NCI-H460 (cell line): ENCODE measurements at places on chromosomes 2 and 18.
A peak's percentile ranks its signal among the peaks of the same experiment; 100 is the strongest.

- no peak for DNase-seq
These were observed 390.2 kb upstream of the NXPH2 start for GRCh38 chr2:139170406-139170805.

DNA sequence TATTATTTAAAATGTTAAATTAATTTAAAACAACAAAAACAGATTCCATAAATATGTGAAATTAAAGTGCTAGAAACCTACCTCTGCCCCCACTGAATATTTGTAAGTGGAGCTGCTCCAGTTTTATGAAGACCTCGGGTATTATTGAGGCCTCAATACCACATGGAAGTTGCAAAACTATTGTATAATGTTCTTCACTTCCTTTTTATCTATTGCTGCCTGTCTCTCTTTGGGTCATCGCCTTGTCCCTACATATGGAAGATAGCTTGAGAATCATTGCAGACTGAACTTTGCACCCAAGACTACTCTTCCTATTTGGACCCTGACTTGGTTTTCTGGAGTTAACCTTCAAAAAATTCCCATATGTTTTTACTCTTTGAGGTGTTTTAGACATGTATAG lies 212.1 kb upstream of the NETO1 start:
- DNase-seq, result no peak

DNA sequence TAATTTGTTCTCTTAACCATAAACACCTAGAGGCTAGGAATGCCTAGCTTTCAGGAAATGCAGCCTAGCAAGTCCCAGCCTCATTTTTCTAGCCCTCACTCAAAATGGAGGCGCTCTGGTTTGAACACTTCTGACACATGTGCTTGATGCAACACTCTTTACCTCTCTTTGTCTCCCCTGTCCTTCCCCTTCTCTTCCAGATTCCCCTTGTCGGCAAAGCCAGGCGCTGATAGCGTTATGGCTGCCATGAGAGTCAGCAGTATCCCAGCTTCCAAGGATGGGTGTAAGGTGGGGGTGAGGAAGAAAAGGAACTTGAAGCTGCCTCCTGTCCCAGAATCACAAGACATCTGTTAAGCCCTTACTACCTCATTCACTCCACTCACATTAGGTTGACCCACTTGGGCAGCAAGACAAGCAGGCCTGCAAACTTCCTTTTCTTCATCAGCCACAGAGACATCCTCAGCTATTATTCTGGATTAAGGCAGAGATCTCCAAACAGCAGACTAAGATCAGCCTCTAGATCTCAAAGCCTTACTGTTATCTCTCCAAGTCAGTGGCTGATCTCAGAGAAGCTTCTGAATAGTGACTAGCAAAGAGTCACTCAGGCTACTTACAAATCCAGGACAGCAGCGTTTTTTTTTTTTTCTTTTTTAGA lies 1.9 kb upstream of the ST3GAL5 start:
- DNase-seq, result no peak

DNA sequence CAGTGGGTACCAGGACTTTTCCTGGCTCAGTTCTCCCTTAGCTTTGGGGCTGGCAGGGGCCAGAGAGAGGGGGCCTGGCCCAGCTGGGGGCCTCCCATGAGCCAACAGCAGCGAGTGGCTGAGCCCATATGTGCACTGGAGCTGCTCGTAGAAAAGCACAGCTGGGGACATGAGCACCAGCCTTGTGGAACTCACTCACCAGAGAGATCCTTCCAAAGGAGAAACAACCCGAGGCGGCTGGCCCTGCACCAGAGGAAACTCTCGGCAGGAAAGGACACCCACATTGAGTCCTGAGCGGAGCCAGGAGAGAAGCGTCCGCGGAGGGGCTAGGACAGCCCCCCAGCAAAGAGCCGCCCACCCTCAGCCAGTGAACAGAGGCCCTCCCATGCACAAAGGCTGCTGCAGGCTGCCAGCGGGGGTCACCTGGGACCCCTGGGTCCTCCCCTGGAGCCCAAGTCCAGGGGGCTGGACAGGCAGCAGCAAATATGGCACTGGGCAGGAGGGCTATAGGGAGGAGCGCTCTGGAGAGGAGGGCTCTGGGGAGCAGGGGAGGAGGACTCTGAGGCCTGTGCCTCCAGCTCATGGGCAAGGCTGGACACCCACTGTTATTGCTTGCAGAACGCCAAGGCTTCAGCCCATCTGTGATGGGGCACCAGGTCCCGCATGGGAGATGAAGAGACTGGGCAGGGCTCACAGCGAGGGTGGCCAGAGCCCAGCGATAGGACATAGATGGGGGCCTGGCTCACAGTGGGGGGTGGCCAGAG lies 42.1 kb upstream of the SNED1 start:
- no peak for DNase-seq

DNA sequence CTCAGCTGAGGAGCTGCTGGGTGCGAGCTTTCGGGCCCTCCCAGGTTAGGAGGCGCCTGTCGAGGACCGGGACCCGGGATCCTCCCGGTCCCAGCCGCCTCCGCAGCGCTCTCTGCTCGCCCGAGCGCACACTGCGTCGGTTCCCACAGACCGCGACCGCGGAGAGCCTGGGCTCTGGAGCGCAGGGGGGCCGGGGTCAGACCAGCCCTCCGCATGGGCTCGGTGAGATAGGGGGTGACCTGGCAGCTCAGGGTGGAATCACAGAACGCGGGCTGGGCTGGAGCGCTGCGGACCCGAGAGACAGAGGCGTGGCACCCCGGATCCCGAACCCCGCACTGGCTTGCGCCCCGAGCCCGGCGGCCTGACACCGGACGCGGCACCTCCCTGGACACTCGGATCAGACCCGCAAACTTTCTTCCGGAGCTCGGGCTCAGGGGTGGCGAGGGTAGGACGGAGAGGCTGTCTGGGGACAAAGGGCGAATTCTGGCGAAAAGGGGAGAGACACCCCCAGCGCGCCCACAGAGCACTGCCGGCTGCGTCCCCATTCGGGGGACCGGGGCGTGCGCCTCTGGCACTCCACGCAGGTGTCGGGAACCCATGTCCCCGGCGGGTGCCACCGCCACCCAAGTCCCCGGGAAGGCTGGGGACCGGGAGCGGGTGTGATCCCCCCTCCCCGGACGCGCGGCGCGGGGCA lies 612 bp downstream of the DIPK1C start:
- DNase-seq, result no peak

DNA sequence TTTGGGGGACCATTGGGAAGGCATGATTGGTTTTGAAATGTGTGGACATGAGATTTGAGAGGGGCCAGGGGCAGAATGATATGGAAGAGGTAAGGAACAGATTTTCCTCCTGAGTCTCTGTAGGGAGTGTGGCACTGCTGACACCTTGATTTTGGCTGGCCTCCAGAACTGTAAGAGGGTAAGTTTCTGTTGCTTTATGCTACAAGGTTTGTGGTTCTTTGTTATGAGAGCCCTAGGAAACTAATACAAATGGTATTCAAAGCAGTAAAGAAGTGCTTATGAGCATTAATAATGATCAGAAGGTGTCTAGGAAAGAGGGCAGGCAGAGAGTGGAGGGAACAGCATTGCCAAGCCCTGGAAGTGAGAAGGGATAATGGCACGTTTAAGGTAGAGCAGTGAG lies 574.3 kb upstream of the NXPH2 start:
- DNase-seq, result no peak

DNA sequence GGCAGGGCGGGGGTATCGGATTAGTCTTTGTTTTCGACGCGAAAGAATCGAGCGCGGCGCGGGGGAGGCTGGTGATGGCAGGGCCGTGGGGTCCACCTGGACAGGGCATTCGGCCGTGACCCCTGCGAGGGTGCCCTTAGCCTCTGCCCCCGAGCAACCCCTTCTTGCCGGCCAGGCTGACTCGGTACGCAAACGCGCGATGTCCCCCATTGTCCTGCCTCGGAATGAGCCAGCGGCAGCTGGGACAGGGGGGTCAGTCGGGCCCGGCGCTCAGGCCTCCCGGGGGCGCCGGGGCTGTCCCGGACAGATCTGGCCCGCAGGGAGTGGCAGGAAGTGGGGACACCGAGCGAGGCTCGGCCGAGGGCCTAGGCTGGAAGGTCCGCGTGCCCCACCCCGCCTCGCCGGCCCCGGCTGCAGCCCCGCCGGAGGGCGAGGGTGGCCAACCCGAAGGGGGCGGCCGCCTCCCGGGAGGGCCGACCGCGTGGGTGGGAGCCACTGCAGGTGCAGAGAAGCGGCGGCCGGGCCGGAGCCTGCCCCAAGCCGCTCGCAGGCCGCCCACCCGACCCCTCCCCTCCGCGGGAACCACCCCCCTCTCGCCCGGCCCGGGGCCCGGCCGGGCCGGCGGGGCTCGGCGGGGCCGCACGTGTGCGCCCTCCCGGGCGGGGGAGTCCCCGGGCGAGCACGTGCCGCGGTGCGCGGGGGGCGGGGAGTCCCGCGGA lies at the start of gene TET3:
Gene TET3, plus strand, starts transcription at position 708 of the 719 bp plus-strand sequence. CDS start 1,494 bp downstream, outside the sequence.
- DNase-seq, result no peak

GRCh38 chr2:216742411-216742810 lies 47.1 kb upstream of the IGFBP5 start:
- no peak for DNase-seq

DNA sequence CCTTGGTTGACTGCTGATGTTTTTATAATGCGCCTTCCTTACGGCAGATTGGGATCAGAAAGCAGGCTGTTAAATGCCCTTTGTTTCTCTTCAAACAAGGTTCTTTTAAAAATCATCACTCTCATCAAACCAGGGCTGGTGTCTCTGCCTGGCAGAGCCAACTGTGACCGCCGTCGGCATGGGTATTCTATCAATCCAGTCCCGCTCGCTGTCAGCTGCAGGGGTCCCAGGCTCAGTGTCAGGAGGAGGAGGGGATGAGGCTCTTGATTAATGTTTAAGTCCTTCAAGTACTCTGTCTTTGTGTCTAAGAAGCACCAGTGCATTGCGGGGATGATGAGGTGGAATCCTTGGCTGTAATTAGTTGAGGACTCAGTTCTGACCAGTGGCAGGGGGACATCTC lies 348.1 kb downstream of the RNF144A start:
- DNase-seq, result no peak

GRCh38 chr18:63440219-63440618 lies 17.9 kb upstream of the VPS4B start:
- DNase-seq, result no peak

DNA sequence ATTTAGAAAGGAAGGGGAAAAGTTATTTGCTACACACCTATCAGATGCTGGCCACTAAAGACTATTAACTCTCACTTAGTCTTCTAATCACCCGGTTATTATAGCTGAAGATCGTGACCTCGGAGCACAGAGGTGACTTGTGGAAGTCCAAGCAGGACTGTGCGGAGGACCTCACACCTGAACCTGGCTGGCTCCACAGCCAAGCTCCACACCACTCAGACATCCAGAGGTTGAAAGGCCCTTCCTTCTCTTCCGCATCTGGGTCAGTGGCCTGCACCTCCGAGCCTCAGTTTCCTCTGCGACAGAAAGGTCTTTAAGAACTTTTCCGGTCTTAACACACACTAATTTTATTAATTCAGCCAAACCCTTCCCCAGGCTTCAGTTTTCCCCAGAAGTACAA lies 57.9 kb downstream of the TNS1 start:
- DNase-seq, result no peak

DNA sequence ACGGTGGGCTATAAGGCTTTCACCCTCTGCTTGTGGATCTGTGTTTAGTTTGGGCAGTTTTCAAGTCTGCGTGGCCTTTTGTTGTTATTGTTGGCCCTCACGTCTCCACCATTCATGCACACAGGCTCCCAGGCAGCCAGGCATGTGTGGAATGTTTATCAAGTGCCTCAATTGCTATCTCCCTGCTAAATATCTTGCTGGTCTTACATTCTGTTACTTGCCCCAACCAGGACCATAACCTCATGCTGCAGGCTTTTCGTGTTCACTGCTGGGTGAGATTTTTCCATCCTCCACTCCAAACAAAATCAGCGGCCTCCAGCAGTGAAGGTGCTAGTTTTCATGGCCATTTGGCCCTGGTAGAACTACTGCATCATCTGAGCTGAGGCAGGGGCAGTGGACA lies 63.0 kb upstream of the DSC1 start:
- DNase-seq, result peak; percentile 90

DNA sequence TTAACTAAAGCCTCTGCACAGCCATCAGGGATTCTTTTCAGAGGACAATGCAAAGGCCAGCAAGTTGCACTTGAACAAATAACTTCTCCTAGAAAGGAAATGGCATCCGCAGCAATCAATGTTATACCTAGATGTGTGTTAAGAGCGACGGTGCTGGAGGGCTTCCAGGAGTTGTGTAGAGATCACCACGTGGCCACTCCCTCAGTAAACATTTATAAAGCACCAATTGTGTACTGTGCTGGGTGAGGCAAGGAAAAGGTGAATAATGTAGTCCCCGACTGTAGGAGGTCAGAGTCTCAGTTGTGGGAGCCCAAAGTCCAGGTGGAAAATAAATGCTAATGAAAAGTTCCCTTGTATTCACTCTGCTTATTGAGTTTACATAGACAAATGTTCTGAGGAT lies 135.0 kb downstream of the ALK start:
- no peak for DNase-seq

DNA sequence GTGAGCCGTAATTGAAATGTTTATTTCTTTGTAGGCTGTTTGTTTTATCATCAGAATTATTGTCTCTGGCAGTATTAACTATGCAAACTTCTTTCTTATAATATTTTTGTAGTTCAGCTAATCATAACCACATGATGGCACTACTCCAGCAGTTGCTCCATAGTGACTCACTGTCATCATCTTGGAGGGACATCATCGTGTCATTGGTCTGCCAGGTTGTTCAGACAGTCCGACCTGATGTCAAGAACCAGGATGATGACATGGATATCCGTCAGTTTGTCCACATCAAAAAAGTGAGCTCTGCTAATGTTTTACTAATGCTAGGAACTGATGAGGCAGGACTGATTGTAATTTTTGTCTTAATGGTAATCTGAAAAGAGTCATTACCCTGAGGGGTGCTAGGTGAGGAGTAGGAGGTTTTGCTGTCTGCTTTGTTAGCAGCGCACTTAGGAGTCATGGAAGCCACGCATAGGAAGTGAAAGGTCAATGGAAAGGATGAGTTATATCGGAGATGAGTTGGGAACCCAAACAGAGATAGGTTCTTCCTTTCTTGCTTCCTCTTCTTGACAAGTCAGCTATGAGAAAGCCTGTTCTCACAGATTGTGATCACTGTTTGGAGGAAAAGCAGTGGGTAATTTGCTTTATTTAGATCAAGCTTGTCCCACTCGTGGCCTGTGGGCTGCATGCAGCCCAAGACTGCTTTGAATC lies 49.2 kb downstream of the PIKFYVE start:
- DNase-seq, result no peak

DNA sequence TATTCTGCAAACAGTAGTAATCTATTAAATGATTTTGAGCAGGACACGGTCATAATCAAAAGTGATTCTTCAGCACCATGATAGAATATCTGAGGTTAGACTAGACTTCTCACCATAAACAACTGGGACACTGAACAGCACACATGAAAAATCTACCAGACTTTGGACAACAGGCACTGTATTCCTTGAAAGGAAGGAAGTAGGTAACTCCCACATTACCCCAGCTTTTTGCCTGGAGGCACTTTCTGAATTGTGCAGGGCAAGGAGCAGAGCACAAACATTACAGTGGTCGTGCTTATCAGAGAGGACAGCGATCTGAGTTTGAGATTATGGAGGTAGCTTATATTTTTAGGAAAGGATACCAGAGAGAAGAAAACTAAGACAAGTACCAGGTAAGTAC lies 25.3 kb upstream of the IL1RL1 start:
- DNase-seq, result no peak

- no peak for DNase-seq
These were observed 1102.4 kb upstream of the ZEB2 start for GRCh38 chr2:145622285-145622684.

GRCh38 chr2:168076731-168077130 lies 170.7 kb downstream of the STK39 start:
- DNase-seq, result no peak

- no peak for DNase-seq
These were observed 1574.4 kb upstream of the NXPH2 start for GRCh38 chr2:140354544-140354943.
